ENCODE measurements at places on chromosomes 13 and 19. TPM values are rescaled to one million over a fixed set of nuclear protein-coding genes. Genes with fewer than 3 reads are reported as not detected.

Gene NLRP7
- total RNA-seq: not detected

DNA sequence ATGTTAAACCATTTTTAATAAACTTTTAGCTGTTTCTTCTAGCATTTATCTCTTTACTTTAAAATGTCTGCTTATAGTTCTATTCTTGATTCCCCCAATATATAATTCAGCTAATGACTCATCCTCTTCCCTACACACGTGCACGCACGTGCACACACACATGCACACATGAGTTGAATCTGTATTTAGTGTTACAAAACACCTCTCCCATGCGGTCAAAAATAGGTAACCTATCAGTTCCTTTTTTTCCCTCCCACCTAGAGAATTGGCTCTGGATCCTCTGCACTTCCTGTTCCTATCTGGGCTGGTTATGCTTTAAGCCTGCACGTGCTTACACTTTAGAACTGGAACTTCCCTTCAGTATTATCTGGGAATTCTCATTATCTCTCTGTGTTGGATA lies 144.1 kb downstream of the PAN3 start:
- H3K27me3 ChIP-seq: no peaks in the 10 kb centered on the region
- H3K27ac ChIP-seq: no peak overlapping the region
- H3K4me1 ChIP-seq: no peaks in the 10 kb centered on the region
- no peak for DNase-seq

Gene ATP8A2
- total RNA-seq: not detected

Gene SLAIN1
- total RNA-seq: 0.40 TPM

GRCh38 chr19:51294211-51294976 lies 17.1 kb upstream of the IGLON5 start:
- no peak overlapping the region for H3K4me3 ChIP-seq
- H3K4me1 ChIP-seq: no peaks in the 10 kb centered on the region
- H3K27ac ChIP-seq: no peak overlapping the region
- DNase-seq: no peak
- no peaks in the 10 kb centered on the region for H3K36me3 ChIP-seq

DNA sequence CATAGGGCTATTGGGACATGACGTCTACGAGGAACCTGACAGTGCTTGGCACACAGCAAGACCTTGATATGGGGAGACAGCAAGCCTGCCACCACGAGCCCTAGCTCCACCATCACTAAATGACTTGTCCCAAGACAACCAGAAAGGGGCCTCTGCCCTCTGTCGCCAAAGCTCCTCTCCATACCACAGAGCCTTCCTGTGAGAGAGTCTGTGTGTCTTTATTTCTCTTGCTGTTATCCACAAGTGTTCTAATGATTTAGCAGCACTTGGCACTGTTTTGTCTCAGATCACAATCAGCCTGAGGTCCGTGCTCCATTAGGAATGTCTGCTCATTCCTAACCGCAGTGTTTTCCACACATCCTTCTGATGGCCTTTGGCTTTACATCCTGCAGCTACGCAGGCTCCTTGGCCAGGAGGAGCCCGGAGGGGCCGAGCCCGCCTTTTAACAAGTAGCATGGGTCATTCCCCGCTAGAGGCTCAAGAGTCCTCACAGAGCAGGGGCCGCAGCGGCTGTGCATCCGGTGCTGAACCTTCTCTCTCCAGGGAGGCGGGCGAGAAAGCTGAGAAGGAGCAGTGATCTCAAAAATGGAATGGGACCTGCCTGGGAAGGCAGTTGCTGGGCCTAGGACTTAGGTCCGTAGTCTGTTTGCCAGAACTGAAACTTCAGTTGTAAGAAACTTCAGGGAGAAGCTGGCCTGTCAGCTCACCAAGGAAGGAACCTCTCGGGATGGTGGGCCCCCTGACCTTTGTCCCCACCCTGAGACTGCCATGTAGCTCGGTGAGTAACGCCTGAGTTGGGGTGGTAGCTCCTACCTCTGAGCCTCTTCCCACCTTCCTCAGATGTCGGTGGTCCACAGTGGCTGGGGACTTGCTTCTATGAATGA lies 61.1 kb upstream of the HMGB1 start:
- no peak overlapping the region for H3K27ac ChIP-seq
- peaks cover 4% of the 10 kb centered on the region for H3K27me3 ChIP-seq

DNA sequence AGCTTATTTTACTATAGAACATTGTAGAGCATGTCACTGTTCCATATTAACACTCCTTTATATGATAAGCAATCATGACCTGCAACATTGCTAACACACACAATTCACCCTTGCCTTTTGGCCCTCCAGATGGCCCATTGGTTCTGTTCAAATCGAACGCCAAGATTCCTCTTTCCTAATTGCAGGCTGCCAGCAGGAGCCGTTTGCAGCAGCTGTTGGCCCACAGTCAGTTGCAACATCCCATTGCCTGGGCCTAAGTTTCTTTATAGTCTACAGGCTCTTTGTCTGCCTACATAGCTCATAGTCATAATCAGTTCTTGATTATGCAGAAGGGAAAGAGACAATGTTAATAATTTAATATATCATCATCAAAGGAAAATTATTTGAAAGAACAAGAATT lies 37.6 kb downstream of the KCTD12 start:
- no peaks in the 10 kb centered on the region for H3K4me1 ChIP-seq
- H3K27ac ChIP-seq: no peak overlapping the region
- no peaks in the 10 kb centered on the region for H3K36me3 ChIP-seq
- no peaks in the 10 kb centered on the region for H3K27me3 ChIP-seq
- no peak overlapping the region for H3K4me3 ChIP-seq

DNA sequence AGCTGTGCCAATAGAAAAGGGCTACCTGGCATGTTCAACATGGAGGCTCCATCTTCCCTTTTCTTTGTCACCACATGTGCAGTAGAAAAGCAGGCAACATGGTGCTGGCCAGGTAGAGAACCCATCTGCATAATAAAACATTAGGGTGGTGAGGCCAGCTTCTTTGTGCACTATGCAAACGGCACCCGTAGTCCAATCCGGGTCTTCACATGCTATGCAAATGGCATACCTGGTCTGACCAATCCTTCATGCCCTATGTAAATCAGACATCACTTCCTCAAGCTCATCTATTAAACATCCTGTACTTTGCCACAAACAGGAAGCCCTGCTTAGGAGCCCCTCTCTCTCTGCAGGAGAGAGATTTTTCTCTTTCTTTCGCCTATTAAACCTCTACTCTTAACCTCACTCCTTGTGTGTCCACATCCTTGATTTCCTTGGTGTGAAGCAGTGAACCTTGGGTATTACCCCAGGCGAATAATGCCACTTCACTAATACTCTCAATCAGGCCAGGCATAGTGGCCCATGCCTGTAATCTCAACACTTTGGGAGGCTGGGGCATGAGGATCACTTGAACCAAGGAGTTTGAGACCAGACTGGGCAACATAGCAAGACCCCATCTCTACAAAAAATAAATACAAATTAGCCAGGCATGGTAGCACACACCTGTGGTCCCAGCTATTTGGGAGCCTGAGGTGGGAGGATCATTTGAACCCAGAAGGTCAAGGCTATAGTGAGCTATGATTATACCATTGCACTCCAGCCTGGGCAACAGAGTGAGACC lies 111.3 kb upstream of the MRI1 start:
- no peaks in the 10 kb centered on the region for H3K36me3 ChIP-seq
- peaks cover 6% of the 10 kb centered on the region for H3K27me3 ChIP-seq
- no peak overlapping the region for H3K4me3 ChIP-seq

- no peaks in the 10 kb centered on the region for H3K4me1 ChIP-seq
- H3K27ac ChIP-seq: no peak overlapping the region
- no peak for DNase-seq
Measured at GRCh38 chr19:5036698-5037563, 68.0 kb downstream of the KDM4B start.

DNA sequence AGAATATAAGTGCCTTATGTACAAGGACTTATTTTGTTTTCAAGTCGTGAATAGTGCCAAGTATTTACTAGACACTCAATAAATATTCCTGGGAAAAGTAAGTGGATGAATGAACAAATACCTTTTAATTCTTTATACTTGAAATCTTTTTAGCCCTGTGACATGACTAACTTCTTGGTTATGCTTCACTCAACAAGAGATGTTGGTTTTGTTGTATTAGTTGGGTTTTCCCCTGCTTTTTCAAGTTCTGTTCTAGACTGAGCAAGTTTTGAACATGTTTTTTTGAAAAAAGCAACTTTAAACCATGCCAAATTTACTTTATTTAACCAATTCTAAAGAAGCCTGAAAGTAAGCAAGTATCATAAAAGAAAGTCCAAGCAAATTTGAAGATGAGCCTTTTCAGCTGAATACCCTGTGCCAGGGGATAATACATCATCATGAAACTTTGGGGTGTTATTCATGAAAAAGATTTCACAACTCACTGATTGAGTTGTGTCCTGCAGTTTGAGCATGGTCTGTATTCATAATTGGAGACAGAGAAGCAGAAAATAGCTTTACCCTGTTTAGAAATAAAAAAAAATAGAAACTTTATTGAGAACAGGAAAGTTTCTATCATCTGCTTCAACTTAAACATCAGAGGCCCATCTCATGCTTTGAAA lies 11.1 kb downstream of the LMO7 start:
- no peak overlapping the region for H3K4me3 ChIP-seq
- no peaks in the 10 kb centered on the region for H3K27me3 ChIP-seq
- no peaks in the 10 kb centered on the region for H3K4me1 ChIP-seq

DNA sequence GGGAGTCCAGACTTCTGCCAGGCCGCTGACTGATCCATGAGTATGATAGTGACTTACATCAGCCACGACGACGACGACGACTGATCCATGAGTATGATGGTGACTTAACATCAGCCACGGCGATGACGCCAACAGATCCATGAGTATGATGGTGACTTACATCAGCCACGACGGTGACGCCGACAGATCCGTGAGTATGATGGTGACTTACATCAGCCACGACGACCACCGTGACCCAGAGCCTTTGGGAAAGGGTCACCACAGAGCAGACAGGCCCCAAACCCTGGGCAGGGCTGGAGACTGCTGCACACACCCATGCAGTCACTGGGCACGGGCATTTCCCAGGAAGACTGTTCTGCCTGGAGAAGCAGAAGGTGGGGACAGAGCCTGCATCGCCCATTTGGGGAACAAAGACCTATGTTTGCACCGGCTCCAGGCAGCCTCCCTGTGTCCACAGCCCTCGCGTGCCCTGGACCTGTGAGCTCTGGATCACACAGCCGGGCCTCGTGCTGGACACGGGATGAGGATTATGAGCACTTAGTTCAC lies 130.9 kb upstream of the SPACA7 start:
- H3K4me1 ChIP-seq: no peaks in the 10 kb centered on the region
- no peak for DNase-seq
- no peaks in the 10 kb centered on the region for H3K27me3 ChIP-seq
- no peaks in the 10 kb centered on the region for H3K36me3 ChIP-seq
- no peak overlapping the region for H3K4me3 ChIP-seq

Gene ZNF471
- not detected for total RNA-seq

GRCh38 chr13:109148243-109148642 lies 518.8 kb downstream of the MYO16 start:
- no peak overlapping the region for H3K27ac ChIP-seq
- no peaks in the 10 kb centered on the region for H3K27me3 ChIP-seq
- no peaks in the 10 kb centered on the region for H3K36me3 ChIP-seq
- H3K4me1 ChIP-seq: no peaks in the 10 kb centered on the region
- no peak overlapping the region for H3K4me3 ChIP-seq
- no peak for DNase-seq

- H3K4me3 ChIP-seq: no peak overlapping the region
- no peaks in the 10 kb centered on the region for H3K4me1 ChIP-seq
- H3K36me3 ChIP-seq: no peaks in the 10 kb centered on the region
- no peak overlapping the region for H3K27ac ChIP-seq
- no peak for DNase-seq
Measured at GRCh38 chr19:39679056-39679790, 23.5 kb downstream of the LGALS16 start.

DNA sequence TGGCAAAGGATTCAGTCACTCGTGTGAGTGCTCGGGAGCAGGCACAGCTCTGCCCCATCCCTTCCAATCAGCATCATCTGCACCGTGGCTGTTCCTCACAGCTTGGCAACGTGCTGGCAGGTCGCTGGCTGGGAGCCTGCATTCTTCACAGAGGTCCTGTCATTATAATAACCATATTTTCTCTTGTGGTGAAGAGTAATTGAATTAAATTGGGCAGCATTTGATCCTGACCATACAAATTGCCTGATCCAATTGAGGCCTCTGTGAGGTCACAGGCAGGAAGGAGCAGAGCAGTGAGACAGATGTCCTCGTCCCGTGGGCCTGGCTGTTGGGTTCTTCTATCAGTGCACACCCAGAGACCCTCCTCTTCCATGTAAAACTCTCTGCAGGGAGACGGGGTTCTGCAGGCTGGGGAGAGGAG lies 407.8 kb downstream of the COG6 start:
- H3K36me3 ChIP-seq: no peaks in the 10 kb centered on the region

Gene CYP4F2
- 0.22 TPM for total RNA-seq

GRCh38 chr13:40732658-40733057 lies 38.3 kb downstream of the MRPS31 start:
- DNase-seq: no peak
- no peaks in the 10 kb centered on the region for H3K4me1 ChIP-seq
- H3K27ac ChIP-seq: no peak overlapping the region
- H3K4me3 ChIP-seq: no peak overlapping the region
- peaks cover 6% of the 10 kb centered on the region for H3K36me3 ChIP-seq

DNA sequence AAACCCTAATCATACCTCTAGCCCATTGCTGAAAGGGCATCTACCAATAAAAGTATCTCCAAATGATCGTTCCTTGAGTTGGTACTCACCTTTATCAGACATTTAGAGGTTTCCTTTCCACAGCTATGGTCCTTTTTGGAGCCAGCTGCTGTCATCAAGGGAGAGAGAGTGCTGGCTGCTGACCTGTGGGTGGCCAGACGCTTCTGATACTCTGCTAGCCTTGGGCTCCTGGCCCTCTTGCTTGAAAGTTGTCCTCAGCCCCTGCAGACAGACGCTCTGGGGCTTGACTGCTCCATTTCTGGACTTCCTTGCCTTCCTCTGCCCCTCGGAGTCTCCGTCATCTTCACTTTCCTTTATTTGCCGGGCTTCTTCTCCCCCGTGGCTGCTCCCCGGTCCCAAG lies 499.1 kb downstream of the DIAPH3 start:
- H3K27ac ChIP-seq: no peak overlapping the region
- H3K27me3 ChIP-seq: no peaks in the 10 kb centered on the region
- no peaks in the 10 kb centered on the region for H3K36me3 ChIP-seq
- H3K4me3 ChIP-seq: no peak overlapping the region
- no peaks in the 10 kb centered on the region for H3K4me1 ChIP-seq

Gene OR7A5
- total RNA-seq: not detected

- no peaks in the 10 kb centered on the region for H3K36me3 ChIP-seq
- H3K4me1 ChIP-seq: no peaks in the 10 kb centered on the region
- no peak overlapping the region for H3K4me3 ChIP-seq
- H3K27me3 ChIP-seq: no peaks in the 10 kb centered on the region
- H3K27ac ChIP-seq: no peak overlapping the region
- DNase-seq: no peak
Measured at GRCh38 chr13:66530686-66531085, 699.5 kb downstream of the PCDH9 start.

GRCh38 chr13:75666646-75667351 lies 30.7 kb downstream of the LMO7 start:
- H3K4me1 ChIP-seq: no peaks in the 10 kb centered on the region
- H3K27ac ChIP-seq: no peak overlapping the region
- no peak overlapping the region for H3K4me3 ChIP-seq
- H3K36me3 ChIP-seq: no peaks in the 10 kb centered on the region
- H3K27me3 ChIP-seq: no peaks in the 10 kb centered on the region

Gene MICOS13
- total RNA-seq: 113 TPM

GRCh38 chr13:79307866-79308298 lies 98.2 kb downstream of the RBM26 start:
- no peak for DNase-seq
- H3K27me3 ChIP-seq: no peaks in the 10 kb centered on the region
- H3K4me1 ChIP-seq: no peaks in the 10 kb centered on the region
- no peak overlapping the region for H3K4me3 ChIP-seq
- H3K36me3 ChIP-seq: no peaks in the 10 kb centered on the region
- no peak overlapping the region for H3K27ac ChIP-seq

All from K562 (cell line).